ENCODE measurements at places on chromosomes 13 and 19.

DNA sequence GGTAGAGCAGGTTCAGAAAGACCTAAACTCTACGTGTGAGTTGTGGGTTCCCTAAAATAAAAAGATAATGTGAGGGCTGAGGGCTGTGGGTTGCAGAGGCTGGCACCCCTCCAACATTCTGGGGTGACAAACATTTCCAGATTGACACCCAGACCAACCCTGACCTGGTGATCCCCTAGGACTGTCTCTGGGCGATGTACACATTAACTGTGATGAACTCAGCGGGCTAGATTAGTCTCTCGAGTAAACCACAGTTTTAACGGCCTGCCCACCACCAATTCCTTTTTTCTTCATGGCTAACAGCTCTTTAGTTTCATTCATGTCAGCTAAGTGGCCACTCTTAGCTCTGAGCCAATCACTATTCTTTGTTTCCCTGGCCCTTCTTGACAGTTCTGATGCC, 24.8 kb downstream of the SIAH3 start:
- no peak for DNase-seq

DNA sequence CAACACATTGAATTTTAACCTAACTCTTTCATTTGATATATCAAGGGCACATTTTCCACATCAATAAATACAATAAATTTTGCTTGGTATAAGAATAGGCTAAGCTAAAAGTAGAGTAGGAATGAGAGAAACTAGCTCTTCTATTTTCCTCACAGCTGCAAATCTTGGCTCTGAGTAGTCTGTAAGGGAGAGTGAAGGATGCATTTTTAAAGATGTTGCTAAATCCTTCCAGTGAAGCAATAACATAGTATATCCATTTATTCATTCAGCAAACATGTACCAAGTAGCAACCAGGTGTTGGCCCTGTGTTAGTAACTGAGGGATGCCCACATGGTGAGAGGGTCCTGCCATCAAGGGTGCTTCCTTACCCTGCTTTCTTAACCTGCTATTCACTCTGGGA, 799.9 kb downstream of the PCDH9 start:
- DNase-seq, result no peak

GRCh38 chr19:45153339-45154063, 7.3 kb downstream of the NKPD1 start:
- DNase-seq, result peak; percentile 50

DNA sequence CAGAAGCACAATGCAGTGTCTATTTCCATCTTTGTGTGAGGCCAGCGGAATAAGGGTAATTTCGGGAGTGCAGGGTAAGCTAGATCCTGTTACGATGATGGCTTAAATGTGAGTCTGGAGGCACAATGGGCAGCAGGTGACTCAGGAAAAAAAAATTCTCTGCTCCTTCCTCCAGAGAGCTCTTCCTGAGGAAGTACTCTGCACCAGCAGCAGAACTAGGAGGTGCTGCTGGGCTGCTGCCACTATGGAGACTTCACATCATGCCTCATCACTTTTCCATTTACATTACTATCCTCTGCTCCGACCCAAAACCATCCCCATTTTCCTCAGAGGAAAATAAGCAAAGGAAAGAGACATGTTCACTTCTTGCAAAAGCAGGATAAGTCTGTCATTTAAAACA, 282.0 kb downstream of the DNAJC15 start:
- peak; percentile 69 for DNase-seq

DNA sequence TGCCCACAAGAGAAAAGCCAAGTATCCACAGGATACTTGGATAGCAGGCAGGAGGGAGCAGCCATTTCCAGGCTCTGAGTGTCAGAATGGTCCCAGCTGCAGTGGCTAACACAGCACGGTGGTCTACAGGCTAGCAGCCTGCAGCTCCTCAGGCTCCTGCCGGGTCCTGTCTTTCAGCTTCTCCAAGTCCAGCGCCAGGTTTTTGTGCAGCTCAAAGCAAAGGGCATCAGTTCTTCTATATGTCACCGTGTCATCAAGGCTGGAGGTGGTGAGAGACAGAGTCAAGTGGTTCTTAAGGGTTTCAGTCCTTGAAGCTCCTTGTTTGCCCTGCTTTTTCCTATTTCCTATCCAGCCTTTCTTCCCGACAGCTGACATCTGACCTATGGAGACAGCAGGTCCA, 188.6 kb downstream of the NUFIP1 start:
- DNase-seq, result no peak

DNA sequence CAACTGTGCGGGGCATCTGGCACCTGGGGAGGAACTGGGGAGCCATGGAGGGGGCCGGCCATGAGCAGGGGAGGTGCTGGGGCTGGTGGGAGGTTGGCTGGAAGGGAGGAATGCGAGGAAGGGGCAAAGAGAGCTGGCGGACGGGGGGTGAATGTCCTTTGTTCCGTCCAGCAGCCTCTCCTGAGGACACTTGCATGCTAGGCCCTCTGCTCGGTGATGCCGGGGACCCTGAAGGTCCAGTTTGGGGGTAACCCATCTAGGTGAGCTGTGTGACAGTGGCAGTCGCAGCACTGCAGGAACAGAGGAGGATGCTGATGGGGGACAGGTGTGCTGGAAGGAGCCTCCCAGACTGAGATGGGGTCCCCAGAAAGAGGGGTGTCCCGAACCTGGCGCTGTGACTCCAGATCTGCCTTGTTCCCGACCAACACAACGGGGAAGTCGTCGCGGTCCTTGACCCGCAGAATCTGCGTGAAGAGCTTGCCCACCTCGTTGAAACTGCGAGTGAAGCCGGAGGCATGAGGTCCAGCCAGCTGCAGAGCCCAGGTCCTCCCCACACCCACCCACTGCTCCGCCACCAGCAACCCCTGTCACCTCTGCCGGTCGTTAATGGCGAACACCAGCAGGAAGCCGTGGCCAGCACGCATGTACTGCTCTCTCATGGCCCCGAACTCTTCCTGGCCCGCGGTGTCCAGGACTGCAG, 3.6 kb downstream of the RRAS start:
- DNase-seq, result no peak

- no peak for DNase-seq
Measured at GRCh38 chr13:39777021-39777420, 121.6 kb downstream of the COG6 start.
